Activated CD4-positive, alpha-beta T cell treated with anti-CD3 and anti-CD28 coated beads for 24 hours (primary cell): ENCODE measurements at places on chromosomes 7 and 10.
A peak's percentile ranks its signal among the peaks of the same experiment; 100 is the strongest.

GRCh38 chr10:88389456-88389855, 193.7 kb downstream of the RNLS start:
- DNase-seq: no peak

GRCh38 chr7:157817944-157818700, 481.3 kb downstream of the DNAJB6 start:
- DNase-seq: no peak

DNA sequence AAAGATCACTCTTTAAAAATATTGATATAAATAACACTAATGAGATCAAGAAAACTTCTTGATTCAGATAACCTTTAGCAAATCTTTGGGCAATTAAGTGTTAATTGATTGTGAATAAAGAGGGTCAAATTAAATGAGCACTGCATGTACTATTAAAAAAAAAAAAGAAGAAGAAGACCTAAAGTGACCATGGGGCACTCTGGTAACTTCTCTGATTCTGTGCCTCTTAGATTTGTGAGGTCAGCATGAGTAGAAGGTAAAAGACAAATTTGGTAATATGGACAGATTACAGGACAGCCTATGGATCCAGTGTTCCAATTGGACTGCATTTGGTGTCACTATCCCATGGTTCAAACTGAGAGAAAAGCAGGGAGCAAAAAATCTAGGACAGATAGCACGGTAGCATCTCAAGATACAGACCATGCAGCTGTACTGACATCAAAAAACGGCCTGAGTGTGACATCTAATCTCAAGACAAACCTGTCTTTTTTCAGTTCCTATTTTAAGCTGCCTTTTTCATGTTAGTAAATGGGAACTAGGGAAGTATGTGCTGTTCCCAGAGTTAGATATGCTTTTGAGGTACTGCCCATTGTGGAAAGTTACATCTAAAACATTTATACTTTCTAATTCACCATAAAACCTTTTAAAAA, 128.0 kb downstream of the KCND2 start:
- no peak for DNase-seq

DNA sequence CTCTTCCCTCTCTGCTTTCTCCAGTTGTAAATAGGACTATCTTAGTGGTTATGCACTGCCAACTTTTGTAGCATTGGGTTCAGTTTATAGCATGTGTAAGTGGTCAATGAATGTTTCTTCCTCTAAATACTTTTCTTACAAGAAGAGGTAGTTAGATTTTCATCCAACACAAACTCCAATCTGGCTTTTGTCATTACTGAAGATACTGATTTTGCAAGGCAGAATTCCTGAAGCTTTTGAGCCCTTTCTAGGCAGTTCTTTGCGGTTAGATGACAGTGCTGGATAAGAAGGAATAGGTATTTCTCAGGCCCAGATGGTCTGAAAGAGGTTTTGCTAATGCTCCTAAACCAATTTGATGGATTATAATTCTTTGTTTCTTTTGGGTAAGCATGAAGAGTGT, 60.5 kb downstream of the BICC1 start:
- DNase-seq: no peak

DNA sequence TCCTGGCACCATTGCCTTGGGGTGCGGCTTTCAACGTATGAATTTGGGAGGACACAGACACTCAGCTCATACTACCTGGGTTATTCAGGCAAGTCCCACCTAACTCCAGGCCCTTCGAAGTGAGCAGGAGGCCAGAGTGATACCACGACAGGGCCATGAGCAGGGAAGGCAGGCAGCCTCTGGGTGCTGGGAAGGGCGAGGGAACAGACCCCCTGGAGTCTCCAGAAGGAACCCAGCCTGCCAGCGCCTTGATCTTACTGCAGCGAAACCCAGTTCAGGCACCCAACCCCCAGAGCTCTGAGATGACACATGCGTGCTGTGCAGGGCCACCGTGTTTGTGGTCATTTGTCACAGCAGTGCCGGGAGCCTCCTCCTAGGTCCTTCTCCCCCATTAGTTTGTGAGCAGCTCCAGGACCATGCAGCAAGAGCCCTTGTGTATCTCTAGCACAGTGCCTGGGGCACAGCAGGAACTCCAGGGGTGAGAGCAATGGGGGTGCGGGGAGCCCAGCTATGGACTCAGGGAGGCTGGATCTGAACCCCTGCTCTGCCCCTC, 7.7 kb upstream of the INSIG1 start:
- no peak for DNase-seq

DNA sequence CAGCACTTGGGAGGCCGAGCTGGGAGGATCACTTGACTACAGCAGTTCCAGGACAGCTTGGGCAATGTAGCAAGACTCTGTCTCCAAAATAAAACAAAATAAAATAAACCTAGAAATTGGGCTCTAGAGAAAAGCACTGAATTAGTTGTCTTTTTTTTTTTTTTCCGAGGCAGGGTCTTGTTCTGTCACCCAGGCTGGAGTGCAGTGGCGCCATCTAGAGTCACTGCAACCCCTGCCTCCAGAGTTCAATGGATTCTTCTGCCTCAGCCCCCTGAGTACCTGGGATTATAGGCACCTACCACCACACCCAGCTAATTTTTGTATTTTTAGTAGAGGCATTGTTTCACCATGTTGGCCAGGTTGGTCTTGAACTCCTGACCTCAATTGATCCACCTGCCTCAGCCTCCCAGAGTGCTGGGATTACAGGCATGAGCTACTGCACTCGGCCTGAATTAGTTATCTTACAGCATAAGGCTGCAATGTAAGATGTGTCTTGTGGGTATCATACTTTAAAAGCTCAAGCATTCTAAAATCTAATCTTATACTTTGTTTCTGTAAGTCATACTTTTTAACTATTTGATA, 12.8 kb downstream of the MEIG1 start:
- peak; percentile 19 for DNase-seq

- DNase-seq: peak; percentile 78
These were observed 68.1 kb upstream of the CDK6 start for GRCh38 chr7:92904244-92905131.

- no peak for DNase-seq
These were observed 181.4 kb downstream of the CUX1 start for GRCh38 chr7:101998906-101999240.

DNA sequence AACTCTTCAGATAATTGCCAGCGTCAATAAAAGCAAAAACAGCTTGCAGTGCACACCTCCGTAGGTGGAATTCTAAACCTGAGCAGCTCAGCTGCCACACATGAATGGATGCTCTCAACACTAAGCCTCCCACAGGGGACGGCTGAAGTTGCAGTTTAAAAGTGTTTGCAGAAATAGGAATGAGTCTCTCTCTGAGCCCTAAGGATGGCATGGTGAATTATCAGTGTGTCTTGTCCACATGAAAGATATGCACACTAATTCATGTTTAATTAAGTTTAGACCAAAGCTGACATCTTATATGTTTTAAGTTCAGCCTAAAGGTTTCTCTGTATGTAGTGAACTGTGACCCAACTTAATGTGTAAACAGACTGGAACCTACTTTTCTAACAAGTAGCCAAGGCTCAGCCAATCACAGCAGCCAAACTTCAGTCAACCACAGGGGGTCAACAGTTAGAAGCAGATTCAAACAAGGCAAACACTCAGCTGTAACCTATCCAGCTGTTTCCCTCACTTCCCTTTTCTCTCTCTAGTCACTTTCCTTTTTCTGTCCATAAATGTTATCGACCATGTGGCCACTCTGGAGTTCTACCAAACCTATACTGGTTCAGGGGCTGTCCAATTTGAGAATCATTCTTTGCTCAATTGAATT, 38.1 kb downstream of the CTTNBP2 start:
- DNase-seq: no peak

DNA sequence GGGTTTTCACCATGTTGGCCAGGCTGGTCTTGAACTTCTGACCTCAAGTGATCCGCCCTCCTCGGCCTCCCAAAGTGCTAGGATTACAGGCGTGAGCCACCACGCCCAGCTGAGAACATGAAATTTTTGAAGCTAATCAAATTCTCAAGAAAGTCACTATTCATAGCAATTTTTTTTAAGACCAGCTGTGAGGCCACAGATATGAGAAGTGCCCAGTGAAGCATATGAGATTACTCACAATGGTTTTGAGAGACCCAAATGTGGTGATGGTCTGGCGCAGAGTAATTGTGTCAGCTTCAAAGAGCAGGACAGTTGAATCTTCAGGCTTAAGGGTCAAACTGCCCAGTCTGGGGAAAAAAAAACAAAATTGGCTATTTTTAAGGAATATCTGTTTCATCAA, 16.2 kb downstream of the NCOA4 start:
- DNase-seq: no peak

DNA sequence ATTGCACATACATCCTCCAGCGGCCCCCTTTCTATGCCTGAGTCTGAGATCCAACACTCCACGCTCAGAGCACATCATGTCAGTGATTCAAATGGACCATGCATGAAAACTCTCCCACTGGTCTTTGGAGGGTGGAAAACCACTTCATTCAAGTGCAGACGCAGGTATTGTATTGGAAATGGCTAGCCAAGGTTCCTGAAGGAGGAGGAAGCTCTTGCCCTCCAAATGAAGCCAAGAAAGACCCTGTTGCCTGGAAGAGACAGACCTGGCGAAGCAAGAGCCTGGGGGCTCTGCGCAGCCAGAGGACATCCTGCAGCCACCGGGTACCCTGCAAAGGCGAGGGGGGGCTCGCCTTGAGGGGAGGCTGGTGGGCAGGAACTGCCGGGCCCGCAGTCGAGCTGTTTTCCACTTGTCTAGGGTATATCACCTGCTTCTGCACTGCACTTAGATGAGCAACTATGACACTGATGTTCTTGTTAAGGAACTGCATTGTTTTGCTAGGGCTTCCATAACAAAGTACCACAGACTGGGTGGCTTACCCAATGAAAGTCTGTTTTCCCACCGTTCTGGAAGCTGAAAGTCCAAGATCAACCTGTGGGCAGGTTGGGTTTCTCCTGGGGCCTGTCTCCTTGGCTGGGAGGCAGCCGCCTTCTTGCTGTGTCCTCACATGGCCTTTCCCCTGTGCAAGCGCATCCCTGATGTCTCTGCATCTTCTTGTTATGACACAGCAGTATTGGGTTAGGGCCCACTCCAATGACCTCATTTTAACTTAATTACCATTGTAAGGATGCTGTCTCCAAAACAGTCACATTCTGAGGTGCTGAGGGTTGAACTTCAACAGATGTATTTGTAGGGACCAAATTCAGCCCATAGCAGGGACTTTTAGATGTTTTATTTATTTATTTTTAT, 233.4 kb downstream of the ARHGAP12 start:
- DNase-seq: no peak
